ENCODE measurements at places on chromosomes 11 and 22.

DNA sequence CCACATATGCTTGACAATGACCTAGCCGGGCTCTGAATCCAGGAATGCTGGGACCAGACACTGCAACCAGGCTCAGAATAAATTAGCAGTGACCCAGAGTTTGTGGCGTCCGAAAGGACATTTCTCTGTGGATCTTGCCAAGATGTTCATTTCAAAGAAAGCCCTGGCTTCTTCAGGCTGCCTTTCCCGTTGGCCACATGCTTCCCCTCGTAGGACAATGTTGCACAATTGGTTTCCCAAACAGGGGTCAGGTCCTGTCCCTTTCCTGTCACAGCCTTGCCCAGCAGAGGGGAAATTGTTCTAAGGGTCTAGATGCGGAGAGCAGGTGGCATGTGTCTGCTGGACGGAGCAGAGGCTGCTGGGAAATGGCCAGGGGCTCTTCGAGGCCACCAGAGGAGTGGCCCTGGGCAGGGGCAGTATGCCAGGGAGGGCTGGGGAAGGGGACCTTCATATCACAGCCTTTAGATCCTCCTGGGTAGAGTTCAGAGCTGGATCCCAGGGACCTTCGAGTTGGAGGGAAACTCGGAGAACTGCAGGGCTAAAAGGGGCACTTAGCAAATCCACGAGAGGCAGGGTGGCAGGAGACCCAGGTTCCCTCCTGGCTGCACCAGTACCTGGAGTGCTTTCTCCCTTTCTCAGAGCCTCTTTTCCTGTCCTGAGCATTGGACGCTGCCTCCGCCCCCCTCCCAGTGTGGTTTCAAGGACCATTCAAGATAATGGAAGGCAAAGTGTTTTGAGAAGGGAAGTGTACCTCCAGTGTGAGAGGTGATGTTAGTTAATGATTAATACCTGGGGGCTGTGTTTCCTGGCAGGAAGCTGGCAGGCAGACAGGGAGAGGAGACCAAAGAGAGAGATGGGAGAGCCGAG is 42.3 kb downstream of the C11orf96 start:
- peak; percentile 8 for DNase-seq

GRCh38 chr22:18044548-18045271 is 20.3 kb upstream of the MICAL3 start:
- DNase-seq, result no peak

DNA sequence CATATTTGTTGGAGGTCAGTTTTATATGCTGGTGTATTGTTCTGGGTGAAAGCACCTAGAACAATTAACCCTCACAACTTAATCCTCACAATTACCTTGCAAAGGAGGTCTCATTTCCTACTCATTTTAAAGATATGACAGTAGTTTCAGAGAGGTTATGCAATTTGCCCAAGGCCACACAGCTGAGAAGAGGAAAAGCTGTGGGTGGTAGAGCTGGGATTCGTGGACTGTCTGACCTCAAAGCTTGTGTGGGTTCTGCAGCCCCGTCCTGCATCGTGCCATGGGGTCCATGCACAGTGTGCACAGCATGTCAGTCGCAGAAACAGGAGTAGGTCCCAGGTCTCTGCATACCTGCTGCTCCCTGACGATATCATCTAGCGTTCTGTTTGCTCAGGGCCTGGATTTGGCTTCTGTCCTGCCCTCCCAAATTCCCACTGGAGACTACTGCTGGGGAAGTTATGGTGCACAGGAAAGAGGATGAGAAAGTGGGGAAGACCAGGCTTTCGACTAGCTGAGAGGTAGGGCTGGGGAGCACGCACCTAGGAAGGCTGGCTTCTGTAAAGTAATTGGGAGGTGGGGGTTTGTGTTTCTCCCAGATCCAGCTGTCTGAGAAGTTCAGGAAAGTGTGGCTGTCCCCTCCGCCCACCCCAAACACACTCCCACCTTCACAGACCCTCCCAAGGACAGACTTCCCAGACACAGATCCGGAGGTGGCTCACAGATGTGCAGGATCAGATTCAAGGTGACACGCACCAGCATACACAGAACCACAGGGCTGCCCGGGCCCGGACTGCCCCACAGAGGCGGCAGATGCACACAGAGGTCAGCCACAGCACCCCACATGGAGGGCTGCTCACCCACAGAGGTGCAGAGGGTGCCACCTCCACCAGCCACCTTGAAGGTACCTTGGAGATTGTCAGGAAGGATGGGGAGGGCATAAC is 2.0 kb downstream of the BACE1 start:
- no peak for DNase-seq

GRCh38 chr11:96708219-96708878 is 318.5 kb downstream of the JRKL start:
- DNase-seq, result no peak

DNA sequence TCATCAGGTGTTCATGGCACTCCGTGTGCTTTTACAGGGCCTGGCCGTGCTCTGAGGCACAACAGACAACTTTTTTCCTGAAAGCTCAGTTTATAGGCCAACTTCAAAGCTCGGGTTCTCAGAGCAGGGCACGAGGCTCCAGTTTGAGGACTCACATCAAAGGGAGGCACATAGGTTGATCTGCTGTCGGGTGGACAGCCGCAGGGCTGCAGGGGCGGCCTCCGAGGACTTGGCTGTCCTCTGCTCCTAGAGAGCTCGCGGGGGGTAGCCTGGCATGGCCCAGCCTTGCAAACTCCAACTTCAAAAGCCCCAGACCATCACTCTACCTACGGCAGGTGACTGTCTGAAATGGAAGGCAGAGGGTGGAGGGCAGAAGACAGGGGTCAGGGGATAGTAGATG is 31.6 kb downstream of the C11orf58 start:
- no peak for DNase-seq

GRCh38 chr22:33202455-33202854 is 144.3 kb upstream of the SYN3 start:
- DNase-seq, result no peak

DNA sequence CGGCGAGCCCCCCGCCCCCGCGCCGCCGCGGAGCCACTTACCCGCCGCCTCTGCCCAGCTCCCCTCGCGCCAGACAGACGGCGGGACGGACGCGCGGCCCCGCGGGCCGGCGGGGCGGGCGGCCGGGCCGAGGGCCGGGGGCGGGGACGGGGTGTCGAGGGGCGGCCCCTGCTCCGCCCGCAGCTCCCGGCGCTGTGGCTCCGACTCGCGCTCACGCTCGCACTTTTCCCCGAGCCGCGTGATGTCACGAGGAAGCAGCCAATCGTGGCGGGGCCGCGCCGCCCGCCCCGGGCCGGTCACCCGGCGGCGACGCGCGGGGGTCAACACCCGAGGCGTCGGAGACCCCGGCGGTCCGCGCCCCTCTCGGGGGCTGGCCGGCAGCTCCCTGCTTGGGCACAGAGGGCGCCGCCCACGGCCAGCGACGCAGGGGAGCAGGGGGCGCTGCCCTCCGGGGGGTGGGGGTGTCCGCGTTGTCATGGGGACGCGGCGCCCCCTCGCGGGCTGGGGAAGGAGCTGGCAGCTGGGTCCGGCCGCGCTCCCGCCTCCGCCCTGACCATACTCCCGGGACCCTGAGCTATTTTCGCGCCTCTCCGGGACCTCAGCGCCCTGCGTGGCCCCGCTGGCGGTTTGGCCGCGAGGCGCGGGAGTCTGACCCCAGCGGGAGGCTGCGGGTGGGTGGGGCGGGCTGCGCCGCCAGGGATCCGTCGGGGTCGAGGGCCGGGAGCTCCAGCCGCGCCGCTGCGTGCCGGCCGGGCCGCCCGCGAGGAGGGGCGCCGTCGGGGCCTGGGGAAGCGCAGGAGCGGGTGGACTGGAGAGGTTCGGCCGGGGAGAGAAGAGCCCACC is at the start of gene CHRM4:
Gene CHRM4 (minus strand): TSS at position 199 of the 843 bp plus-strand sequence. CDS start 5,219 bp downstream, outside the sequence.
- peak; percentile 67 for DNase-seq

DNA sequence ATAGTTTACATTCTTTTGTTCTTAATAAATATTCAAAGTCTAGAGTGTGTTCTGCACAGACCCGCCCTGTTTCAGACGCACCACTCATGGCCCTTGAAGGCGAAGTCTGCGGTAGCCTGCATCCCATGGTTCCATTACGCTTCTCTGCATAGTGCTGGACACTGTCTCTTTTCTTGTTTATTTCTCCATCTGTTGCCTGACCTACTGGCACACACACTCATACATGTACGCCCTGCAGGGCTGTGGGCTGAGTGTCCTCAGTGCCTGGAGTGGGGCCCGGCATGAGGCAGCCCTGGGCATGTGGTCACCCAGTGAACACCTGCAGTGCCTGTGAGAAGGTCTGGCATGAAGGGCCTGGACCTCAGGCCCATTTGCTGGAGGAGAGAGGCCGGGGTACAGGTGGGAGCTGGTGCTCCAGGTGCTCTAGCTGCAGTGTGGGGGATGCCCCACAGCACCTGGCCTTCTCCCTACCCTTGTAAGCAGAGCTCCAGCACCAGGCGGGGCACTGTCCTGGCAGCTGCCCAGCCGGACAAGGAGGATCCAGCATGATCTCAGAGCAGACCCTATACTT is 404.1 kb downstream of the TBC1D22A start:
- peak; percentile 34 for DNase-seq

DNA sequence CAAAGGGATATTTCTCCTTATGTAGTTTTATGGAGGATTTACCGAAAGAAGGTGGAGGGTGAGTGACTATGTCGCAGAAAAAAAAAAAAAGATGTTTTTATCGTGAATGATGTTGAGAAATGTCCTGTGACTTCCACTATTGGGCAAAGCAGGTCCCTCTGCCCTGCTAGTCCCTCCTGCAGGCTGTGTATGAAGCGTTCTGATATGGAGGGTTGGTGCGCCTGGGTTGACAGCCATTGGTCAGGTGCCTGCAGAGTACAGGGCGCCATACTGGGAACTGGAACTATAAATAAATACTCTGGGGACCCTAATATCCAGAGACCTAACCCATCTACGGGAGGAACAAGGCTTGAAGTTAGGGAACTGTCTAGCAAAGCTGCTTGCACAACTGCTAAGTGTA is 1.5 kb downstream of the IL17RA start:
- DNase-seq, result no peak

DNA sequence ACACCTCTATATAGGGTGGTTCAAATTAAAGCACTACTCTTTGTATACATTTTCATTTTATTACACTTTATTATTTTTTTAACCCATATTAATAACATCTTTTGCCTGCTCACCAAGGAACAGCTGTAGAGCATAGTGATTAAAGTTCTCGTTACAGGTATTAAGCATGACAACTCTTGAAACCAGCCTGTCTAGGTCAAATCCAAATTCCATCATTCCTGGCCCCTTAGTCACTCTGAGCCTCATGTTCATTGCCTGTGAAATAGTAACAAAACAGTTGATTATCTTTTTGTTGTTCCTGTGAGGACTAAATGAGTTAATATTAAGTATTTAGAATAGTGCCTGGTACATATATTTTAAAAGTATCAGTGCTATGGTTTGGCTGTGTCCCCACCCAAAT is 334.5 kb downstream of the RAB38 start:
- no peak for DNase-seq

DNA sequence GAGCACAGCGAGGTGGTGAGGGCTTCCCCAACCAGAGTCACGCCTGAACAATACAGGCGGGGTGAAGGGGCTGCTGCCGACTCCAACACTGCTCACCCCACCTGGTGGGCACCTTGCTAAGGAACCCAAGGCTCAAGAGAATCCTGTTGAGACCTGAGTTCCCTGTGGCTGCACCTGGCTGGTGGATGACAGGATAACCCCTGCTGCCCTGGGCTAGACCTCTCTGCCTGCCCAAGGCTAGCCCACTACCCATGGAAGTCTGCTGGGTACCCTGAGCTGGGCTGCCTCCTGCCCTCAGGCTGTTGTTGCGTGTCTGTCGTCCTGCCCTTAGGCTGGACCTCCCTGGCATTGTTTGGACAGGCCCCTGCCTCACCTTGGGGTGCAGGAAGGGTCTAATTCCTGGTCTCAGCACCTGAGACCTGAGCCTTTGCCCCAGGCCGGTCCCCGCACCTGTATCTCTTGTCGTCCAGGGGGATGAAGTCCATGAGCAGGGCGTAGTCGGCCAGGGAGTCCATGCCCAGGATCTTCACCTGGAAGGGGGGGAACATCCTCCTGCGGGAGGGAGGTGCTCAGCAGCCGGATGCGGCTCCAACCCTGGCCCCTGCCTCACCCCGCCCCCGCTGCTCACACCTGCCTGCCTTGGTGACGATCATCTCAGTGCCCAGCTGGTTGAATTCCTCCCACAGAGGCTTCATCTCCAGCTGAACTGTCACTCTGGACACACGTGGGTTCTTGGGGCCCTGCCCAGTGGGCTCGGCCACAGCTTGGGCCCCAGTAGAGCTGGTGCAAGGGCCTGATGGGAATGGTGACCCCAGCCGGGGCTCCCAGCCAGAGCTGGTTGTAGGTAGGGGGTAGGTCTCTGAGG is 4.9 kb upstream of the NUDT8 start:
- no peak for DNase-seq

DNA sequence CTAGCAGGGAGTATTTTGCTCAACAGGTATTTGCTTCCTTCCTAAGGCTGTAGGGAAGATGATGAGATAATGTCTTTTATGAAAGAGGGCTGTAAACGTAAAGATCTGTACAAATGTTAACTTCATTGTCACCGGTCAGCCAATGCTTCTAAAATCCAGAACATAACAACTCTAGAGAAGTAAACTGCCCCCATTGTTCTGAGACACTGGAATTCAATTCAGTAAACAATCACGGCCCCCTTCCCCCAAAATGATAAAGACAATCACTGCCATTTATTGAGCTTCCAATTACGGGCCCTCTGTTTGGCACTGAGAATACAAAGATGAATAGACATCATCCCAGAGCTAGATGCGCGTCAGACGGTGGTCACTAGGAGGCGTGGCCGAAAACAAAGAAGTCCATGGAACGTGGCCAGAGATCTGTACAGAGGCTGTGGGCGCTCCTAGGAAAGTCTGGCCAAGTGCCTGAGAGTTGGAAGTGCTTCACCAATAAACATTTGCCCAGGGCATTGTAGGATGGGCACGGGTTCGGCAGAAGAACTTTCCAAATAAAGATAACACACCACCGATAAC is 576 bp downstream of the TMEM258 start:
- peak; percentile 31 for DNase-seq

DNA sequence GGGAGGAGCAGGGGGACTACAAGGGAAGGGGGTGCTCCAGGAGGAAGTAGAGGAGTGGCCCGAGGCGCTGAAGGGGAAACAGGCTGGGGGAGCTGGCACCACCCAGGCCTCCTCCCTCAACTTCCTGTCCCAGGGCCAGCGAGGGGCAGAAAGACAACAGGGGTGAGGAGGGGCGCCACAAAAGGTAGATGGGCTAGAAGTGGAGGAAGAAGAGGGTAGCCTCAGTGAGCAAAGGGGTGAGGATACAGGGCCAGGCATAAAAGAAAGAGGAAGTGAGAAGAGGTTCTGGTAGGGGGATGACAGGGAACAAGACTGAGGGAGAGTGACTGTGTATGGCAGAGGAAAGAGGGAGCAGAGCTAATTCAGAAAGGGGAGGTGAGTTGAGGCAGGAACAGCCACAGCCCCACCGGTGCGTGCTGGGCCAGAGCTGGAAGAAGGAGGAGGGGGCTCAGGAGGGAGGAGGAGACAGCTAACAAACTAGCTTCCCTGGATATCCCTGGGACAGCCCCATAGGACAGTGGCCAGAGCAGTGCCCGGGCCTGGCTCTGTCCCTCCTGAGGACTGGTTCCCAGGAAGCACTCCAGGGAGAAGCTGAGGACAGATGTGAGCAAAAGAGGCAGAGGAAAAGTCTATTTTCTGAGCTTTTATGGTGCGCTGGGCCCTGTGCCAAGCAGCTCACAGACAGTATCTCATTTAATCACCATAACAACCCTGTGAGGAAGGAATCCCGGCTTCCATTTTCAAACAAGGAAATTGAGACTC is 8.5 kb downstream of the DCHS1 start:
- no peak for DNase-seq

All from NCI-H526 treated with DMSO at 0.1 percent for 48 hours (cell line).